ENCODE measurements at places on chromosomes 5 and 9.

DNA sequence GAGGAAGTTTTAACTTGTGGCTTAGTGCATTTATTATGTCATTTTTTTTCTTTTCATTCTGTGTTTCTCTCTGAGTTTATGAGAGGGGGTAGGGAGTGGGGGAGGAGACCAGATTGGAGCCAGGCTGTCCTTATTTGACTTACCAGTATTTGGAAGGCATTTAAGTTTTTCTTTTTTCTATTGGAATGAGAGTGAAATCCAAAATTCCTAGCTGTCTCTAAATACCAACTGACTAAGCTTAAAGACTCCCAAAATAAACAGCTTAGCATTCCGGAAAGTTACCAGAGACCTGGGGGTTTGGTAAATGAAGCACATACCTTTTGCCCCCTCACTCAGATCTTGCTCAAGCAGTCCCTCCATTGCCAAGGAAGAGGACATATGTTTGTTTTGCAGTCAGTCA is 581.9 kb upstream of the BRINP1 start:
- DNase-seq = no peak

DNA sequence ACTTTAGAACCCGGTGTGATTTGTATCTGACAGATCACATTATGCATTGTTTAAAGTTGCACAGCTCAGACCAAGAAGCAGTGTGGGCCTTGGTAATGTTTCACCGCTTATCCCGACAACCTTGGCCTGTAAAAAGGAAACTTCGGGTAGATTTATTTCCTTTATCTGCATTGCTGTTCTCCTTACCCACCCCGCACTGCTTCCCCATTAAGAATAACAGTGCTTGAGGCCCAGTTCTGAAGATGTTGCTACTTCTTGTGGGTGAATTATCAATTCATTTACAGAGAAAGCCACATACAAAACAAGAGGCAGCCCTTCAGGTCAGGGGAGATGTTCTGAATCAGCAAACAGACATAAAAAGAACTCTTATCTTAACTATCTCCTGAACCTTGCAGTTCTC is 8.4 kb downstream of the SMARCA2 start:
- no peak for DNase-seq

- DNase-seq = no peak
These were observed 299.9 kb upstream of the IRX2 start for GRCh38 chr5:3051400-3051799.

DNA sequence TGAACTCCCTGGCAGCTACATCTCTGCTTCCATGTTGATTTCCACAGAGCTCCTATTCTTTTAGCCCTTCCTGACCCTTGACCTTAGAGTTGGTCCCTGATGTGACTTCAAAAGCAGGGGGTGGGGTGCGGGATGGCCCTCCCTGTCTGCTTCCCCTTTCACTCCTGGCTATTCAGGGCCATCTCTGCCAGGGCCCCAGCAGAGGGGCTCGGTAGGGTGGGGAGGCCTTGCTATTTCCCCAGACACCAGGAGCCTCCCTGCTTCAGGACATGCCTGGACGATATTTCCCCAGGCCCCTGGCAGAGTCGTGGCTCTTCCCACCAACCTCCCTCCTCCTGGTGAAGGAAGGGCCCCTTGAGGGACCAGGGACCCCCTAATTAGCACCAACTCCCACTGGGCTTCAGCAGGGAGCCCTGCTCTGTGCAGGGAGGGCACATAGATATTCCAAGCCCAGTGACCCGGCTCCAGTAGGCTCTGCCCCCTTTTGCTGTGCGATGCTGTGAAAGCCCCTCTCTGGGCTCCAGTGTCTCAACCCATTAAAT is 17.3 kb downstream of the CORO2A start:
- no peak for DNase-seq

DNA sequence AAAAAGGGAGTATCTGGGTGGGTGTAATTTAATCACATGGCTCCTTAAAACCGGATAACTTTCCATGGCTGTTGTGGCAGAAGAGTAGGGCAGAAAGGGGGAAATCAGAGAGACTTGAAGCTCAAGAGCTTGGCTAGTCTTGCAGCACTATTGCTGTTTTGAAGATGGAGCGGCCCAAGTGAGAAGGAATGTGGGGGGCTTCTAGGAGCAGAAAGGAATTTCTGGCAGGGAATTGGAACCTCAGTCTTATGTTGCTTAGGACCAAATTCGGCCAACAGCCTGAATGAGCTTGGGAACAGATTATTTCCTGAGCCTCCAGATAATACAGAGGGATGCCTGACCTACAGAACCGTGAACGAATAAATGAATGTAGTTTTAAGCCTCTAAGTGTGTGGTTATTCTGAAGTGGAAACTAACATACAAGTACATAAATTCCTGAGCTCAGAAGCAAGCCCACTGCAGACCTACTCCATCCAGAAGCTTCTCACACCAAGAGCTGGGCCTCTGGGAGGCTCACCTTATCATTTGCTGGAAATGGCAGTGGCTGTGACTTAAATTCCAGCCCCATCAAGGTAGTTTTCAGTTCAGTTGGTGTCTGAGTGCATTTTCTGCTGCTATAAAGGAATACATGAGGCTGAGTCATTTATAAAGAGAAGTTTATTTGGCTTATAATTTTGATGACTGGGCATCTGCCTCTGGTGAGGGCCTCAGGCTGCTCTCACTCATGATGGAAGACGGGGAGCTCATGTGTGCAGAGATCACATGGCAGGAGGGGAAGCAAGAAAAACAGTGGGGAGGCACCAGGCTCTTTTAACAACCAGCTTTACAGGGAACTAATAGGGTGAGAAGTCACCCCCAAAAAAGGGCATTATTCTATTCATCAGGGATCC is 15.3 kb upstream of the TMEM174 start:
- DNase-seq = no peak

GRCh38 chr5:178462076-178462475 is 128.1 kb downstream of the COL23A1 start:
- no peak for DNase-seq
